Stimulated activated CD8-positive, alpha-beta memory T cell treated with anti-CD3 and anti-CD28 coated beads, Interleukin-7, amount 100 ng/mL, for 1 hour (primary cell): ENCODE measurements at places on chromosomes 16 and 17.

DNA sequence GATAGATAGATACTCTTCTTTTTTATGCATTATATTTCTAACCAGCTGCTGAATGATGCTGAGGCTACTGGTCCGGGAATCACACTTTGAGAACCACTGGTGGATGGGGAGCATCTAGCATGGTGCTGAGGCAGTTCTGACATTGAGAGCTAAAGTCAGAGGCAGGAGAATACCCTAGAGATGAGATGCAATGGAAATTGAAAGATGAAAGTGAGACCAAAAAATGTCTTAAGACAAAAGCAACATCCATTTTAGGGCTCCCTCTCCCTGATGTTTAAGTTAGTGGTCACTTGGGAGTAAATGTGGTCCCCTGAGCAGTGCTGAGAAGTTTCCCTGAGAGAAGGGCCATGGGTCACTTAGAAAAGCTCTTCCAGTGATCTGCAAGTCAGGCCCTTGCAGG lies 6.8 kb downstream of the PCTP start:
- no peak for DNase-seq

GRCh38 chr16:27381974-27382855 lies 19.8 kb upstream of the IL21R start:
- DNase-seq, result no peak

DNA sequence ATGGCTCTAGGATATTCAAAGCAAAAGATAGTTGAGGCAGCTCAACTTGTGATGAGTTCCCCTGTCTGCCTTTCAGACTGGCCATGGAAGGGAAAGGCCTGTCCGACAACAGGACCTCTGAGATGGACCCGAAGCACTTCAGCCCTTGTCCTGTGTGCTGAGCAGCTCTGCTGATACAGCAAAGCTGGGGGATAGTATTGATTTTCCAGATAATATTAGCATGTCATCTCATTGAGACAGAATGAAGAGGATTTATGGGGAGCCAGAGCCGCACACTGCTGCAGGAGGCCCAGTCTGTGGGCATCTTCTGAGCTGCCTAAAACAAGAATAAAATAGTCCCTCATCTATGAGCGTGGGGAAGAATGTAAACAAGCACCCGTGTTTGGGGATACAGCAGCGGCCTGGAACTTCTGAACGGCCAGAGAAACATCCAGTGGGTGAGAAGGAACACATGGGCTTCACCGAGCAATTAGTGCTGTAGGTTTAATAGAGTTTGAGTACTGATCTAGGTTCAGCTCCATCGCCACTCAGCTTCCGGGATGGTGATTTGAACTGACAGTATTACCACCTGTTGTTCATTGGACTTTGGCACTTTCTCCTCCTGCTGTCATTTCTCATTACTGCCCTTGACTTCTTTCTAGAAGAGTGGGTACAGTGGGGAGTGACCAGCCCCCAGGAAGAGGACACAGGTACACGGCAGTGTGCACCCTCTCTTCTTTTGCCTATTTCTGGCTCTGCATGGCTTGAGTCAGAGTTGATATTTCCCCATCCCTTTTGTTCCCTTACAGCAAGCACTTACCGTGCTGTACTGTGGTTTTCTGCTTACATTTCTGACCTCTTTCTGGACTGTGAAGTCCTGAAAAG lies 96.5 kb upstream of the TBX2 start:
- no peak for DNase-seq

- no peak for DNase-seq
Measured at GRCh38 chr16:82082543-82083244, 47.6 kb downstream of the HSD17B2 start.

DNA sequence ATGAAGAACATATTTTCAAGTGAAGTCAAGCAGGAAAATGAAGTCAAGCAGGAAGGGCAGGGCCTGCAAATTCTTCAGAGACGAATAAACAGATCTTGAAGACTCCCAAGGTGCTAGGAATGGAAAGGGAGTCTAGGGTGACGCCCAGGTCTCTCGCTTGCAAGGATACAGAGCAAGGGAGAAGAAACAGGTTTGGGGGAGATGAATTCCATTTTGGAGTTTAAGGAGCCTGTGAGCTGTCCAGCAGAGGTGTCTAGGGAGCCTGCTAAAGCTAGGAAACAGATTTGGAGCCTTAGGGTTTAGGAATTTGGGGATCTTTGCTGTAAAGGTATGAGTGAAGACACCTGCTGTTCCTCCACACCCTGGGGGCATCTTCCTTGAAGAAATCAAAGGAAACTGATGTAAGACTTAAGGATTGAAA lies 2.0 kb upstream of the UNKL start:
- DNase-seq, result no peak

DNA sequence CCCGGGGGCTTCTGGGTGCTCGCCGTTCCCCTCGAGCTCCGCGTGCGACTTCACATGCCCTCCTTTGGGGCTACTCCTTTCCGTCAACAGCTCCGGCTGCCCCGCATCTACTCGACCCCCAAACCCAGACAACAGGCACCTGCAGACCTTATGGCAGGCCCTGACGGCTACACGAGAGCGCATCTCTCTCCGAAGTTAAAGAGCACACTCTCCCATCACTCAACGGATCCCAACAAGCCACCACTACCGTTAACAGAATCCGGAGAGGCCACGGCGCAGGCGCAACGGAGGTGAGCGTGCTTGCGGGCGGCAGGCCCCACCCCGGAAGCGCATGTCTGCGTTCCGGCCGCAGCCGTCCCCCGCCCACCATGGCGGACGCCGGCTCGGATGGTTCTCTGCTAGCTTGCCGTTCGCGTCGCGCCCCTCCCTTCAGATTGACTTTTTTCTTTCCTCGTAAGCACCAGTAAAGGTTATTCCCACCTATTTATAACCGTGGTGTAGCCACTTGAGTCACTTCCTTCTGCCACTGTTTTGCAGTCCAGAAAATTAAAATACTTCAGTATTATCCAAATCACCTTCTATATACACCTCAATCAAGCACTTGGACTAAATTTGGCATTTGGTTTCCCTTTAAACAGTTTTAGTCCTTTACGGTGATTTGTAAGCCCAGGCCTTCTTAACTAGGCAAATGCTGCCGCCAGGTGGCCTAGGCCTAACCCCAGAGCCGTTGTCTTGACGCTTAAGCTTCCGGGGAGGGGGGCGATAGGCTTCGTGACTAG lies at the start of gene POLG2:
Gene POLG2 (minus strand): TSS at position 269 of the 779 bp plus-strand sequence. CDS start 86 bp downstream, at position 183.
- DNase-seq, result peak; percentile 91

- no peak for DNase-seq
Measured at GRCh38 chr17:36936455-36937000, 747 bp upstream of the LHX1 start.

DNA sequence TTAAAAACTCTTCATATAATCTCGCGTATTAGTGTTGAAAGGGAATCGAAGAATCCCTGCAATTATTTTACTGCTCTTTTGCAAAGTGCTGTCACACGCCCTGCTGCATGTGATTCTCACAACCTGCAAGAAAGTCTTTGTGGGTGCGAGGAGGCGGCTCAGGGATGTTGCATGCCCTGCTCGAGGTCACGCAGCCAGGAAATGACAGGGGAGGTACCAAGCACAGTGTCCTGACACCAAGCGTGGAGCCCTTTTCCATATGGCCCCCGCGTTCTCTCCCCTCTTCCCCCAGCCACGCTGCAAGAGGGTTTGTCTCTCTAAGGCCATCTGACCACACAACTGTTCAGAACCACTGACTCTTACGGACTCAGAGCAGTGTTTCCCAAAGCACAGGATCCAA lies 37.6 kb downstream of the OR3A1 start:
- no peak for DNase-seq

- DNase-seq, result no peak
Measured at GRCh38 chr16:57372372-57373116, at the start of gene CX3CL1. CX3CL1 (plus strand) TSS chr16:57372490; CDS start chr16:57372569, 79 bp downstream.

DNA sequence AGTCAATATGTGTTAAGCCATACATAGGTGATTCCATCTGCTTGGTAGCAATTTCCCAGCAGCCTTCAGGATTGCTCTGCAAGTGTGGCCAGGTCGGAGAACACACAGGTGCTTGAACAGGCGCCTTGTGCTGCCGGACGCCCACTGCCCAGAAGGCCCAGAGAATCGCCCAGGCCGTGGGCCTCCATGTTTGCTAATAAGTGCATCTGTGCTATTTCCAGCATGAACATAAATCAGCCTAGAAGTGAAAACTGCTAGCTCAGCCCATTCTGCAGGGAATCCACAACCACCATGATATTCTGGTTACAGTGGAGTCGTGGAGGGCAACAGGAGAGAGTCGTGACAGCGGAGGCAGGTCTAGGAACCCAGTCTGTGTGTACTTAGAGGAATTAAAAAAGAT lies 78.1 kb downstream of the ZFHX3 start:
- DNase-seq, result no peak

DNA sequence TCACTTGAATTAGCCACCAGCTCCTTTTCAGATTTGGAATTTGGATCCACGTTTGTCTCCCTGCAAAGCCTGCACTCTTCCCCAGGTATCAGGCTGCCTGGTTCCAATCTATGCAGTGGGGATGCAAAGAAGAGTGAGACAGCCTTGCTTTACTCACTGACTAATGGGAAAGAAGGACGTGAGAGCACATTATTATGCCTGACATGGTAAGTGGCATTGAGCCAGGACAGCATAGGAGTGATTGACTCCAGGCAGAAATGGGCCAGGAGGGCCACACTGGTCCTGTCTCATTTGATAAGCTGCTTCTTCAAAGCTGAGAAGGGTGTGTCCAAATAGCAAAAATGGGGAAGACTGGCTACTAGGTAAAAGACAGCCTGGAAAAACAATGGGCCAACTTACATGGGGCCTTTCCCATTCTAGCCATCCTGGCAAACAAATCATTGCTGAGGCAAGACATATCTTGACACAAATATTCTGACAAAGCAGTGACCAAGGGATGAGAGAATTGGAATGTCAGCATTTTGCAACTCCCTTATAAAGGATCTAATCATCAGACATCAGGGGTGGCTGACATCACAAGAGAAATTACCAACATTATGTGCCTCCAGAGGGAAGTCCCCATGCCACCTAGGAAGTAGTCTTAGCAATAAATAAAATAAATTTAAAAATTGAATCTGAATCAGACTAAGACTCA lies 38.6 kb downstream of the CDH11 start:
- no peak for DNase-seq

DNA sequence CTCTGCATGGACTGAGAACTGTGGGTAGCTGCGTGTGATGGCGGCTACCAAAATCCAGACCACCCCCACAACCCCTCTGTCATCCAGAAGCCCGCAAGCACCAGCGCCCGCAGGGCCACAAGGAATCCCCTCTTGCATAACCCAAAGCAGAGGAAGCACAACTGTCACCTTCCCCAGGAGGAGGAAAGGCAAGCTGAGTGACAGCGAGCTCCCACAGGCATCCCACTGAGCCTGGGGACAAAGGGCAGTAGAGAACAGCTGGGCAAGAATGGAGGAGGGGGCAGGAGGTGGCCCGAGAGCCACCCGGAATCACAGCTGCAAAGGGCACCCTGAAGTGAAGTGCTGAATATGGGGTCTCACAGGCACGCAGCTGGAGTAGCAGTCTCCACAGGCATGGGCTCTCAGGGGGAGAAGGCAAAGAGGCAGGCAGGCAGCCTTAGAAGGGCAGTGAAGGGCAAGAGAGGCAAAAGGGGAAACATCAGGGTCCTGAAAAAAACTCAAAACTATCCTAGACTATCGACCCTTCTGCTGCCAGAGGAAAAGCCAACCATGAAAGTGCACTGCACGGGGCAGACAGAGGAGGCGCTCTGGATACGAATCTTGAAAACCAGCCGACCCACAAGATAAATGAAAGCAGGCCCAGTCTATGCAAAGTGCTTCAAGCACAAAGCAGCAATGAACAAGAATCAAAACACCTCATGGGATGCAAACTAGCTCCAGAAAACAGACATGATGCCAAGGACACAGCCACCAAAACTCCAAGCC lies 17.1 kb downstream of the USP36 start:
- DNase-seq, result no peak

- no peak for DNase-seq
Measured at GRCh38 chr16:11679941-11680911, 12.0 kb downstream of the SNN start.

GRCh38 chr17:79444198-79444597 lies 166.7 kb downstream of the RBFOX3 start:
- no peak for DNase-seq

GRCh38 chr16:8963010-8963820 lies 491 bp downstream of the USP7 start:
- no peak for DNase-seq
